Renal cortex interstitium (tissue), 15 donors: ENCODE measurements at places on chromosomes 2 and 18. TPM values are rescaled to one million over a fixed set of nuclear protein-coding genes. Genes with fewer than 3 reads are reported as not detected.

- no peak for DNase-seq
These were observed 121.3 kb downstream of the MAP4K4 start for GRCh38 chr2:101818531-101819451.

DNA sequence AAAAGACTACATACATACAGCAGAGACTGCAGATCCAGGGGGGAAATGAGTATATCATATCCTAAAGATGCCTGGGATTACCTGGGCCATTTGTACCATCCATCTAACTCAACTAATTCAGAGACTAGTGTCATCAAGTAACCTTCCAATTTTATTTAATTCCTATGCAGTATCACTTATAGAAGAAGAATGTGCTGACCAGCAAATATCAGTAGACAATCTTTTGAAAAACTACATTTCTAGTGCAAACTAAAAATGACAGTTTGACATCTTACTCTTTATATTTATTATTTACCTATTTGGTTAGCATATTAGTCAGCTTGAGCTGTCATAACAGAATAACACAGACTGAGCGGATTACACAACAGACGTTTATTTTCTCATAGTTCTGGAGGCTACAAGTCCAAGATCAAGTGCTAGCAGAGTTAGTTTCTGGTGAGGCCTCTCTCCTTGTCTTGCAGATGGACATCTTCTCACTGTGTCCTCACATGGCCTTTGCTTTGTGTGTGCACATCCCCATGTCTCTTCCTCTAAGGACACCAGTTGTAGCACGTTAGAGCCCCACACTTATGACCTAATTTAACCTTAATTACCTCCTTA, 47.0 kb downstream of the NCKAP5 start:
- DNase-seq = no peak

DNA sequence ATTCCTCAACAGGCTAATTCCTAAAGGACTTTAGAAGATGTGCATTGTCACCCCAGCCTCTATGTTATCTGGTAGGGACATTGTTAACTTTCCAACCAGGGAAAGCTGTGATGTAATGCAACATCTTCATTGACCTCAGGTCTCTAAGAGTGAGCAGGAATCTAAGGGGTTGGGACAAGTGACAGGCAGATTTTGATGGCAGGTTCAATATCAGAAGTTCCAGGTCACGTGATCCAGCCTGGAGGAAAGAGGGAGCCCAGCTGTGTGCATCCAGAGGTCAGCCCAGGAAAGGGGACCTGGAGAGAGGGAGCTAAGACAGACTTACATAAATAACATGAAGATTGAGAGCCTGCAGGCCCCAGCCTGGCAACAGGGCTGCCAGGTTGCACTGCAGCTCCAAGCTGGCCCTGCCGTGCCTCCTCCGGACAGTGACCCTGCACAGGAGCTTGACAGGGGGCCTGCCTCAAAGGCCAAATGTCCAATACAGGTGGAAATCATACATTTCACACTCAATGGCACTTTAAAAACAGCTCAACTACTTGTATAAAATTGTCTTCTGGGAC, 262.2 kb upstream of the MGAT5 start:
- DNase-seq = no peak

GRCh38 chr2:36528766-36529392, 69.1 kb downstream of the FEZ2 start:
- DNase-seq = no peak

GRCh38 chr2:78561876-78562275, 463.6 kb upstream of the REG3G start:
- no peak for DNase-seq

DNA sequence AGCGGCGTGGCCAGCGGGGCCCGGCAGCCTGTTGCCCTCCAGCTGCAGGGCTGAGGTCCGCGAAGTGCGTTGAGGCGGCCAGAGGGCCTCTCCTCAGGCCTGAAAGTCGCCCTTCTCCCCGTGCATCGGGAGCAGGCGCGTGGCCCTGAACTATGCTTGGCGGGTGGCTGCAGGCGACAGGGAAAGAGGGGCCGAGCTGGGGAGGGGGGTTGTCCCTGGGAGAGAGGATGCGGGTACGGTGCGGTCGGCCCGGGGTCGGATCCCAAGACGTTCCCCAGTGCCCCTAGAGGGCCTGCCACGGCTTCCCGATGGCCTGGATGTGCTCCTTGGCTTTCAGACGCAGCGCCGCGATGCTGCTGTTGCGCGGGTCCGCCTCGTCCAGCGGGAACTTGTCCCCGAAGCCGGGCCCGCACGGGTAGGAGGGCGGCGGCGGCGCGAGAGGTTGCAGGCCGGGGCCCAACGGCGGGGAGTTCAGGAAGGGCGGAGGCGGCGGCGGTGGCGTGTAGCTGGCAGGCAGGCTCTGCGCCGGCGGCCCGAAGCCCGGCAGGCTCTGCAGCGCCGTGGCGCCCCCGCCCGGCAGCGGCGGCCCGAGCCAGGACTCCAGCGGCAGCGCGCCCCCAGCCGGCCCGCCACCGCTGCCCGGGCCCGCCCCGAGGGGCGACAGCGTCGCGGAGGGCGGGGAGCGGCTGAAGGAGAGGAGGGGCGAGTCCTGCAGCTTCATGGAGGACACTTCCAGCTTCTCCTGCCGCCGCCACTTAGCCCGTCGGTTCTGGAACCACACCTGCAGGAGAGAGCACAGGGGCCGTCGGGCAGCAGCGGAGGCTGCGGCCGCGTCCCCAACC, 4.3 kb downstream of the RAX start:
- DNase-seq = no peak

- peak; percentile 68 for DNase-seq
These were observed 49.5 kb downstream of the C2orf42 start for GRCh38 chr2:70141212-70141901.

DNA sequence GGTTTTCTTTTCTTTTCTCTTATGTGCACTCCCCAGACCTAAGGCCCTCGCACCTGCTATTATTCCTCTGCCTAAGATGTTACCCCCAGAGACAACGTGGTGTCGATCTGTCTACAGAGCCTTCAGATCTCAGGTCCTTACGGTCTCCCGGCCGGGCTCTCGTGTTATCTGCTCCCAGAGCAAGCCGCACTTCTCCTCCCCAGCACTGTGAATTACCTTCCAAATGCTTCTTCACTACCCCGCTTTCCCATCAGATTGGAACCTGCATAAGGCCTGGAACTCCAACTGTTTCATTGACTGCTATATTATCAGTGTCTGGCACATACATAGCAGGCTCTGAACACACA, 71.2 kb upstream of the ODC1 start:
- DNase-seq = no peak

- DNase-seq = no peak
These were observed 460.5 kb downstream of the DSC3 start for GRCh38 chr18:30582078-30582477.

DNA sequence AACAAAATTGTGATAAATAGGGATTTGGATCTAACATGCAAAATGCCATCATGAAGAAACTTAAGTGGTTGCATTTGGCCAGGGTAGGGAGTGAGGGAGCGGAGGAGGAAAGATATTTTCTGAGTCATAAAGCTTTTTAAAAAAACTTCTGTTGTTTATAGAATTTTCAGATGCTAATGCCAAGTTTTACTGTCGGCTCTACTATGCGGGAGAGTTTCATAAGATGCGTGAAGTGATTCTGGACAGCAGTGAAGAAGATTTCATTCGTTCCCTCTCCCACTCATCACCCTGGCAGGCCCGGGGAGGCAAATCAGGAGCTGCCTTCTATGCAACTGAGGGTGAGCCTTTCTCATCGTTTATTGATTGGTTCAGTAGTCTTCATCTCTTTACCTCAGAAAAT, 56.0 kb upstream of the PTH2R start:
- DNase-seq = no peak

DNA sequence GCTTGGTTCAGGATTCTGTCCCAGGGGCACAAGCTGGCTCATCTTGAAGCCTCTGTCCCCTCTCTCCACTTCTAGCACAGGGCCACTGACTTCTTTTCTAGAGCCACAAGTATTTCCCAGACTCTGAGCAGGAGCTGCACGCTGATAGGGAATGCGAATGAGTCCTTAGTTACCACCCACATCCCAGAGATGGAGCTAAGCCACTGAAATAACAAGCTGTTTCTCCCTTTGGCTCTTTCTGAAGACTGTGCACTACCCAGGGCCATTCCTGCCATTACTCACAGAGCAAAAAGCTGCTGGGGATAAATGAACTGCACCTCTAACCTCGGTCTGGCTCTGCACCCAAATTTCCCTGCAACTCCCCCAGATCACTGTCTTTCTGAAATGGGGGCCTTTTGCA, 70.6 kb downstream of the TSN start:
- no peak for DNase-seq

- DNase-seq = no peak
These were observed 793 bp downstream of the NR4A2 start for GRCh38 chr2:156331572-156332283.

DNA sequence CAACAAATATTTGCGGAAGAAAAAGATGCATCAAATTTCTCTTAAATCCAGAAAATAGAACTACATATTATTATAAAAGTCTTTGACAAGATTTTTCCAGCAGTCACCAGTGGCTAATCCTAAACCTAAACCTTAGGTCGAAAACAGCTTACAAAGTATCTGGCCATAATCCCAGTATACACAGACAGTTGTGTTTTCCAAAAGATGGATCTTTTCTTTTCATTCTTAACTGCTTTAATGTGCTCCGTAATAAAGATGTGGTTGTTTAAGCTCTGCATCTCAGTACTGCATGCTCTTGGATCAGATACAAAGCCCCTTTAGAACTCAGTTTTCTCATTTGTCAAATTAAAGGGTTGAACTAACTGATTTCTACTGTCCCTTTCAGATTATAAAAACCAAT, 247.8 kb downstream of the TXNL1 start:
- no peak for DNase-seq

GRCh38 chr2:235244255-235245220, 249.3 kb upstream of the AGAP1 start:
- no peak for DNase-seq

- DNase-seq = no peak
These were observed 270.6 kb upstream of the CHAC2 start for GRCh38 chr2:53497020-53497419.

- DNase-seq = no peak
These were observed 132.1 kb downstream of the SMAD2 start for GRCh38 chr18:47798366-47798765.

- DNase-seq = no peak
These were observed 454.5 kb downstream of the XIRP2 start for GRCh38 chr2:167342769-167343168.

- no peak for DNase-seq
These were observed 12.8 kb upstream of the PLA2R1 start for GRCh38 chr2:160075171-160075570.

GRCh38 chr2:74554820-74555531, 456 bp downstream of the DOK1 start:
- no peak for DNase-seq

Gene INHBB
- polyA plus RNA-seq = 0.09 TPM

Gene AMER3
- 0.03 TPM for polyA plus RNA-seq

Gene ACOXL
- 0.83 TPM for polyA plus RNA-seq

Gene FSIP2
- 3.0 TPM for polyA plus RNA-seq

Gene GPR39
- 3.7 TPM for polyA plus RNA-seq

Gene POU3F3
- polyA plus RNA-seq = 119 TPM

Gene DLGAP1
- polyA plus RNA-seq = 4.6 TPM

Gene MZT2B
- polyA plus RNA-seq = 64.8 TPM

Gene MRPL33
- 172 TPM for polyA plus RNA-seq

Gene TBC1D8
- 29.3 TPM for polyA plus RNA-seq

Gene LCT
- 0.05 TPM for polyA plus RNA-seq

Gene NEURL3
- polyA plus RNA-seq = 4.8 TPM
